IMR-90 (cell line): ENCODE measurements at places on chromosomes 1 and 21. TPM values are rescaled to one million over a fixed set of nuclear protein-coding genes. Genes with fewer than 3 reads are reported as not detected.

The NIBAN1 gene
- 10.0 and 10.3 TPM in 2 replicates for total RNA-seq

The SPRR2F gene
- total RNA-seq: not detected in 2 replicates

The GBP4 gene
- not detected in 2 replicates for total RNA-seq

The USH2A gene
- under 0.01 TPM in 2 replicates for total RNA-seq

The BRINP3 gene
- under 0.01 and 0.36 TPM in 2 replicates for total RNA-seq

The HTR1D gene
- total RNA-seq: under 0.01 and 0.18 TPM in 2 replicates

The SNIP1 gene
- 11.3 and 13.9 TPM in 2 replicates for total RNA-seq

The FLG gene
- not detected in 2 replicates for total RNA-seq

The PSMB4 gene
- 376 and 457 TPM in 2 replicates for total RNA-seq

The C1orf52 gene
- total RNA-seq: 16.3 and 23.1 TPM in 2 replicates
